ENCODE measurements at places on chromosomes 2 and 18.
A peak's percentile ranks its signal among the peaks of the same experiment; 100 is the strongest.

- DNase-seq, result no peak
Measured at GRCh38 chr2:159076241-159076640, 107.8 kb downstream of the TANC1 start.

DNA sequence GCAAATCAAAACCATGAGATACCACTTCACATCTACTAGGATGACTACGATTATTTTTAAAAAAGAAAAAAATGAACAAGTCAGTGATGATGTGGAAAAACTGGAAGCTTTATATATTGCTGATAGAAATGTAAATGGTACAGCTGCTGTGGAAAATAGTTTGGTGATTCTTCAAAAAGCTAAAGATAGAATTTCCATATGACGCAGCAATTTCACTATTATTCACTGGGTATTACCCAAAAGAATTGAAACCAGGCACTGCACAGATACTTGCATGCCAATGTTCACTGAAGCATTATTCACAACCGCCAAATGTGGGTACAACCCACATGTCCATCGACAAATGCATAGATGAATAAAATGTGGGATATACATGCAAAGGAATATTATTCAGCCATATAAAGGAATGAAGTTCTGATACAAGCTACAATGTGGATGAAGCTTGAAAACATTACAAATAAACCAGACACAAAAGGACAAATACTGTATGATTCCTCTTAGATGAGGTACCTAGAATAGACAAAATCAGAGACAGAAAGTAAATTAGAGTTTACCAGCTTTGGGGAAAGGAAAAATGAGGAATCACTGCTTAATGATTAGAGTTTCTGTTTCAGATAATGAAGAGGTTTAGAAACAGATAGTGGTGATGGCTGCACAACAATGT, 11.1 kb downstream of the RTTN start:
- DNase-seq, result no peak

DNA sequence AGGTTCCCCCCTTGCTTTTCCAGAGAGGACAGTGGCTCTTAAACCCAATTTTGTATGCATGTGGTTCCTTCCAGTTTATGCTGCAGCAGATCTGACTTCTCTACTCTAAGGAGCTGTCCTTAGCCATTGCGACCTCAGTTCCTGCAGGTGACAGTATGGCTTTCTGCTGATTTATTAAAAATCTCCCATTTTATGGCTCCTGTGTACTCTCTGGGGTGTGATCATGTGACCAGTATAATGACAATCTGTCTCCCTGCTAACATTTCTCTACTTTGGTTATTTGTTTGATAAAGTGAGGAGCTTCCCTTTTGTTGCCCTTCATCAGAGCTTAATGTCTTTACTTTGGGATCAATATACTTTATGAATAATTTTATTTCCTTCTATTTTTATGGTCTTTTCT, 148.7 kb upstream of the VRK2 start:
- no peak for DNase-seq

DNA sequence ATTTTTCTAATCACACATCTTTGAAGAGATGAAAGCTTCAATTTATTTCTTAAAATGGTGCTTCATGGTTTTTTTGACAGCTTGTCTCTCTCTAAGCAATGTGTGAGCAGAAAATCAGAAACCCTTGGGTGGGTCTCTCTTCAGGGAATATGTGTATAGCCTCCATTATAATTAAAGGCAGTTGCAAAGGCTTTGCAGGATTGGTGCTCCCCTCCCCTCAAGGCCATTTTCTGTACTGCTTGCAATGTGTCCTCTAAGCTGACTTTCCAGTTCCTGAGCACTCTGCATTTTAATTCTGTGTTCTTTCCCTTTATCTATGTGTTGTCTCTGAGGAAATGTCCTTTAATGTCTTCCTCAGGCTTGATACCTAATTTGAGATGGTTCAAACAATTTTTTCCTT, 172.6 kb downstream of the DPP4 start:
- no peak for DNase-seq

DNA sequence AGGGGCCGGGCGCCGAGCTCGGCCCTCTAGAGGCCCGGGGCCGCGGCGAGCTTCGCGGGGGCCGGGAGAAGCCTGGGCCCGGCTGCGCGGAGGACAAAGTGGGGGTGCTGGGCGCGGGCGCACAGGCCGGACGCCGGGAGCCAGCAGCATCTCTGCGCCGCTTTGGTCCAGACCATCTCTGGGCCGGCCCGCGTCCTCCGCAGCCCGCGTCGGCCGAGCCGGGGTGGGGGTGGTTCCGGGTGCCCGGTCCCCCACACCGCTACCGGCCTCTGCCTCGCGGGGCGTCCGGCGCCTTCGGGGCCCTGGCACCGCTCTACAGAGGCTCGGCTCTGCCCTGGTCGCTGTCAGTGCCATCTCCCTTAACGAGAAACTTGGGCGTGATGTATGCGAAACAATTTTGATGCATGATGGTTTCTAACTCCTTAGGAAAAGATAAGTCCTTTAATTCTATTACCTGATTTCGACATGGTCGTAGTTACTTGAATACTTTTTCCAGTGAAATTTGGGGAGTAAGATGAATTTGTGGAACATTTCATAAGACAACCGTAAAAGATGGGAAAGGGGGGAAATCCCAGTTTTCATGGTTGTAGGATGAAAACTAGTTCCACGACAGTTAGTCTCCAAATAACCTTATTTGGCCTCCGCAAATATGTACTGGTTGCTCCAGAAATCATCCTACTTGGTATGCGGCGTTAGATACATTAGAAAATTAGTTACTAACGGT, 562 bp downstream of the TWSG1 start:
- no peak for DNase-seq

DNA sequence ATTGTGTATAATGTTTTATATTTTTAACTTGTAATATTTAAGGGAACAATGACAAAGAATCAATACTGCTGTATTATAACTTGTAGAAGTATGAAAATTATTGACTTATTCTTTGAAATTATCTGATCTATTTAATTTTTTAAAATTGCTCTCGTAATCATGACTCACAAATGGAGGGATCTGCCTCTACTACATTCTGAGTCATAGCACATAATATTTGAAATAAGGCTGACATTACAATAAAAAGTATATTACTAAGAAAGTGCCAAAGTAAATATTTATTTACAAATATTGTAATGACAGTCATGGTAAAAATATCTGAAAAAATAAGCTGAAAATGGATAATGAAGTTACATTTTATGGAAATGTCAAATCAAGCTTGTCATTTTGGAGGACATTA, 1144.6 kb upstream of the CDH2 start:
- DNase-seq, result no peak

GRCh38 chr2:121135168-121135853, 149.7 kb downstream of the TFCP2L1 start:
- no peak for DNase-seq

GRCh38 chr18:80108739-80109675, at the start of gene ADNP2:
Gene ADNP2, plus strand, starts transcription at chr18:80109262. Its CDS starts 8,281 bp downstream, at chr18:80117543.
- DNase-seq, result peak; percentile 87

- DNase-seq, result no peak
Measured at GRCh38 chr2:44001716-44002115, 5.9 kb upstream of the LRPPRC start.

GRCh38 chr2:240728827-240729226, 37.2 kb downstream of the AQP12A start:
- DNase-seq, result no peak

GRCh38 chr2:46982351-46983064, 66.9 kb upstream of the MCFD2 start:
- DNase-seq, result no peak

DNA sequence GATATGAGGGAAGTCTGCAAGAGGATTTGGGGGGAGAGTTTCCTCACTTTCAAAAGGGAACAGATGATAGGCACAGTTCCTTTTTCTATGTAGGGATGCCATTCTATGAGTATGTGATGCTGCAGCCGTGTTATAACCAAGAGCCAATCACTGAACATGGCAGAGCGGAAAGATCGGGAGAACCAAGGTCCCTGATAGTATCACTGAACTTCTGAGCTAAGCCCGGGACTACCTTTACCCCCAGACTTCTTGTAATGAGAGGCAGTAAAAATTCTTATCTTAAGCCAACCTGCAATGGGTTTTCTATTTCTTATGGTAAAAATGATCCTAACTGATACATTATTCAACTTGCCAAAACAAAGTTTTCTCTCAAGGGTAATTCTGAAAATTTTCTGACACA, 21.6 kb upstream of the SLC1A4 start:
- no peak for DNase-seq

GRCh38 chr2:44679990-44680389, 261.5 kb upstream of the SIX3 start:
- no peak for DNase-seq

- DNase-seq, result no peak
Measured at GRCh38 chr2:8324901-8325300, 357.0 kb upstream of the ID2 start.

DNA sequence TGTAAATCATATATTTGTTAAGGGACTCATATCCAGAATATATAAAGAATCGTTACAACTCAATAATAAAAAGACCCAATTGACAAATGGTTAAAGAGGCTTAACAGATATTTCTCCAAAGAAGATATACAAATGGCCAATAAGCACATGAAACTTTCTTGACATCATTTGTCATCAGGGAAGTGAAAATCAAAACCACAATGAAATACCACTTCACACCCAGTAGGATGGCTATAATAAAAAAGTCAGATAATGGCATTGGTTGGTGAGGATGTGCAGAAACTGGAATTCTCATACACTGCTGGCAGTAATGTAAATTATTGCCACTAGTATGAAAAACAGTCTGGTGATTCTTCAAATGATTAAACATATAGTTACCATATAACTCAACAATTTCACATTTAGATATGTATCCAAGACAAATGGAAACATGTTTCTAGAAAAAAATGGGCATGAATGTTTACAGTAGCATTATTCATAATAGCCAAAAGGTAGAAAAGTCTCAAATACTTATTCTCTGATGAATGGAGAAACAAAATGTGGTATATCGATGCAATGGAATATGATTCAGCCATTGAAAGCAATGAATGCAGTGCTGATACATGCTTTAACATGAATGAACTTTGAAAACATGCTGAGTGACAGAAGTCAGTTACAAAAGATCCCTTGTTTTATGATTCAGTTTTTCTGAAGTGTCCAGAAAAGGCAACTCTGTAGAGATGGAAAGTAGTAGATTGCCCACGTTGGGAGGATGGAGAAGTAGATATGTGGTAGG, 304.6 kb upstream of the ZEB2 start:
- DNase-seq, result no peak

DNA sequence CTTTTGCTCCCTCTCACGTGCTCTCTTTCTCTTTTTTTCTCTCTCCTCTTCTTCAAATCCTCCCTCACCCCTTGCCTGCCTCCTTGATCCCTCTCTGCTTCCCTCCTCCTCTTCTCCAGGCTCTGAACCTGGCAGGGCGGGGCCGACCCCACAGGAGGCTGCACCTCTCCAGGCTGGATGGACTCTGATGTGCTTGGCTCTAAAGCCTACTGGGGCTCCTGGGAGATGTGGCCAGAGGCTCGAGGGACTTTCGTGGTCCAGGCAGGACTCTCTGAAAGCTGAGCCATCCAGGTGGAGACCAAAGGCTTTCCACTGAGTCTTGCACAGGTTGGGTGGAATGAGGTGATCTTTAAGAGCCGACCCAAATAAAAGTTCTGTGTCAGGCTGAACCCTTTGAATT, 25.4 kb downstream of the DYSF start:
- DNase-seq, result no peak

DNA sequence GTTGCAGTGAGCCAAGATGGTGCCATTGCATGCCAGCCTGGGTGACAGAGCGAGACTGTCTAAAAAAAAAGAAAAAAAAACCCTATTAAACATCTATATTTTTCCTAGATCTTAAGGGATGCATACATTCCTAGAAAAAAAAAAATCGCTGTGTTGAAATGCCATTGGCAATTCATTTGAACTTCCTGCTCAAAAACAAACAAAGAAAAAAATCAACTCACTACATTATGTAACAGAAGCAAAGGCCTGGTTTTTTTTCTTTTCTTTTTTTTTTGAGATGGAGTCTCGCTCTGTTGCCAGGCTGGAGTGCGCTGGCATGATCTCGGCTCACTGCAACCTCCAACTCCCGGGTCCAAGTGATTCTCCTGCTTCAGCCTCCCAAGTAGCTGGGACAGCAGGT, 21.7 kb upstream of the STRN start:
- no peak for DNase-seq

DNA sequence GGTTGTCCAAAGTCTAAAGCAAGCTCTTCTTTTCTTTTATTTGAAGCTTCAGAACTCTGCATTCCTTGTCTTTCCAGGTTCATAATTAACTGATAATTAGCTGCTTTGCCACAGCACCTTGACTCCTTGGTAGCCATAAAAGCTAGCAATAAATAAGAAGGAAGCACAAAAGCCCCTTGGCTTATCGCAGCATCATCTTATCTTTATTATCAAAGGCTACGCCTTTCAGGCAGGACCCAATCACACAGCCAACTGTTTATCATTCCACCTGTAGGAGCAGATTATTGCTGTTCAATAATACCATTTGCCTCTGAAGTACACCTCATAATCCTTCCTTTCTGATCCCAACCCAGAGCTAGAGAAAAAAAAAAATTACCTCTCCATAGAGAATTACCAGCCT, 489.2 kb downstream of the SATB2 start:
- DNase-seq, result no peak

DNA sequence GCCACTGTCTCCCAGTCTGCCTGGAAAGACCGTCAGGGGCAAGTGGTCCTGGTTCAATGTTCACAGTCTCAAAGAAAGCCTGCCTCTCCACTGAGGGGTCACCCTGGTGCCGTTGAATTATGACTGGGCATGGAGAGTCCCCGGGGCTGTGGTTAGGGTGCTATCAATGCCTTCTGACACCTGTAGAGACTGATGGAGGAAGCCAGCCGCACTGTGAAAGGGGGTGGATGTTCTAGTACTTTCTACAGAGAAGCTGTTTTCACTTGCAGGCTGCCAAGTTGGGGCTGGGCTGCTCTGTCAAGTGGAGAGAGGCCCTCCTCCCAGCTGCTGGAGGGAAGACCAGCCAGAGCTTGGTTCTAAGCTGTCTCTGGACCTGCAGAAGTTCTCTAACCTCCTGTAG, 80.5 kb downstream of the BCL2L11 start:
- no peak for DNase-seq

DNA sequence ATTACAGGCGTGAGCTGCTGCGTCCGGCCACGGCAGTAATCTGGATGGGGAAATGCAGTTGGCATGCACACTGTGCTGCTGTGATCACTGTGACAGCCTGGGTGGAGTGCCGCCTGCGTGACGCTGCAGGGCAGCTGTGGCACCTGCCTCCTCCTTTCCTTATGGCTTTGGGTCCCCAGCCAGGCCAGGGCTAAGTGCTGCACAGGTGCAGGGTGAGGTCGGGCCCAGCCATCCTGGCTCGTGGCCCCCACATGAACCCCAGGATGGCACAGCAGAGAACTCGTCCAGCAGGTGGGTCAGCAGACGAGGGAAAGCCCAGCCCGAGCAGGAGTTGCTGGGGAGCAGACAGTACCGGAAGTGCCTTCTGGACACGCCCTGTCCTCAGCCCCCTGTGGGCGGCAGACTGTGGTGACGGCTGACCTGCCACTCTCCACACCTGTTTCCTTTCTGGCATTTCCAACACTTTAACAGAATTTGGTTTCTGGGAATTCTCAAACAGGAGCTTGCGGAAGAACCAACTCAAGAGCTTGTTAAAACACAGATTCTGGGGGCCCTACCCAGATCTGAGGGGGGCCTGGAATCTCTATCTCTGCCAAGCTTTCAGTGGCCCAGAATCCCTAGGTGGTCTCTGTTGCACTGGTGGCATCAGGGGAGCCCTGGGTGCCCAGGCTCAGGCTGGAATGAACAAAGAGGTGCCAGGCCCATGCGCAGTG, 16.9 kb downstream of the HS1BP3 start:
- no peak for DNase-seq

Data from D721Med (cell line).